ENCODE measurements at places on chromosomes 4 and X.

DNA sequence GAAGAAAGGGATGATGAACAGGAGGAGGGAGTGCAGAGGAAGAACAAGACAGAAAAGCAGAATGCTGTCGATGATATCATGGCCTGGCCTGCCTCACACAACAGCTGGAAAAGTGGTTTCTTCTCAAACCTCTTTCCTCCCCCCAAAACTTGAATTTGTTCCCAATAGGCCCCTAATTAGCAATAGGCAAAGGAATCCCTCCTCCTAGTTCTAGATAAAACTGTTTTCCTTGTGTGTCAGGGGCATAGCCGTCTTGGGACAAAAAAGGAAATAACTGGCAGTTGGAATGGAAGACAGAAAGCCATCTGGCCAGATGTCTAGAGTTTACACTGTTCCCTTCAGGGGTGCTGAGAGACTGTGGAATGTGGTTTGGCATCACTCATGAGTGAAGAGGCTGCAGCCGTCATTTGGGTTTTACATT lies 177.8 kb upstream of the C1QTNF7 start:
- peak; percentile 64 for DNase-seq

GRCh38 chr4:142291299-142292050 lies 554.6 kb downstream of the INPP4B start:
- no peak for DNase-seq

GRCh38 chr4:65839164-65839931 lies 169.1 kb upstream of the EPHA5 start:
- DNase-seq = no peak

- DNase-seq = no peak
Observed at GRCh38 chr4:122824616-122825015, 2.0 kb upstream of the FGF2 start.

DNA sequence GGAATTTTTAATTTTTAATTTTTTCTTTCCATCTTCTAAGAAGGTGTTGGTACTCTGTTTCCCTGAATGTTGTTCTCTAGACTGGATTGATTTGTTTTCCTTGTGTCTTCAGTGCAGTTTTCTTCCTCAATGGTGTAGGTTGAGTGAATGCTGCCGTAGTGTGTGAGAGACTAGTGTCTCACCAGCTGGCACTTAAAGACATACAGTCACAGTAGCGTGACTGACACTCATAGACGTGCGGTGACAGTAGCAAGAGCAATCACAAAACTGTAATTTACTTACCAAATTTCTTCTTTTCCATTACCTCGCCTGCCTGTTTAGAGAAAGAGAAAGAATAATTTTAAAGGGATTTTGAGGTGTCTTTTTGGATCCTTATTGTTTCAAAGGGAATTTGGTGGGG lies 21.4 kb upstream of the PGM2 start:
- no peak for DNase-seq

DNA sequence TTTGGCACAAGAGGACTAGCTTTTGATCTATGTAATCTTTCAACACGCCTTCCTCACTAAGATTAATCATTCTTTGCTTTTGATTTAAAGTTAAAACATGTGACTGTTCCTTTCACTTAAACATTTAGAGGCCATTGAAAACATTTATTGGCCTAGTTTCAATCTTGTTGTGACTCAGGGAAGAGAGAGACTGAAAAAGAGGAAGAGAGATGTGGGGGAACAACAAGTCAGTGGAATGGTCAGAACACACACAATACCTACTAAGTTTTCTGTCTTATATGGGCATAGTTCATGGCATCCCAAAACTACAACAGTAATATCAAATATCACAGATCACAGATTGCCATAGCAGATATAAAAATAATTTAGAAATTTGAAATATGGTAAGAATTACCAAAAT lies 812.9 kb upstream of the AGA start:
- DNase-seq = no peak

- no peak for DNase-seq
Observed at GRCh38 chr4:88006956-88007303, 505 bp upstream of the PKD2 start.

DNA sequence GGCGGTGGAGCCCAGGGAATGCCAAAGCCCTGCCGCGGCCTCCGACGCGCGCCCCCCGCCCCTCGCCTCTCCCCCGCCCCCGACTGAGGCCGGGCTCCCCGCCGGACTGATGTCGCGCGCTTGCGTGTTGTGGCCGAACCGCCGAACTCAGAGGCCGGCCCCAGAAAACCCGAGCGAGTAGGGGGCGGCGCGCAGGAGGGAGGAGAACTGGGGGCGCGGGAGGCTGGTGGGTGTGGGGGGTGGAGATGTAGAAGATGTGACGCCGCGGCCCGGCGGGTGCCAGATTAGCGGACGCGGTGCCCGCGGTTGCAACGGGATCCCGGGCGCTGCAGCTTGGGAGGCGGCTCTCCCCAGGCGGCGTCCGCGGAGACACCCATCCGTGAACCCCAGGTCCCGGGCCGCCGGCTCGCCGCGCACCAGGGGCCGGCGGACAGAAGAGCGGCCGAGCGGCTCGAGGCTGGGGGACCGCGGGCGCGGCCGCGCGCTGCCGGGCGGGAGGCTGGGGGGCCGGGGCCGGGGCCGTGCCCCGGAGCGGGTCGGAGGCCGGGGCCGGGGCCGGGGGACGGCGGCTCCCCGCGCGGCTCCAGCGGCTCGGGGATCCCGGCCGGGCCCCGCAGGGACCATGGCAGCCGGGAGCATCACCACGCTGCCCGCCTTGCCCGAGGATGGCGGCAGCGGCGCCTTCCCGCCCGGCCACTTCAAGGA lies at the start of gene FGF2:
Gene FGF2 (plus strand): TSS at position 279 of the 705 bp plus-strand sequence. CDS start 344 bp downstream, at position 623.
- DNase-seq = peak; percentile 85

GRCh38 chrX:140661643-140662042 lies 47.9 kb upstream of the LINC00632 start:
- peak; percentile 11 for DNase-seq

DNA sequence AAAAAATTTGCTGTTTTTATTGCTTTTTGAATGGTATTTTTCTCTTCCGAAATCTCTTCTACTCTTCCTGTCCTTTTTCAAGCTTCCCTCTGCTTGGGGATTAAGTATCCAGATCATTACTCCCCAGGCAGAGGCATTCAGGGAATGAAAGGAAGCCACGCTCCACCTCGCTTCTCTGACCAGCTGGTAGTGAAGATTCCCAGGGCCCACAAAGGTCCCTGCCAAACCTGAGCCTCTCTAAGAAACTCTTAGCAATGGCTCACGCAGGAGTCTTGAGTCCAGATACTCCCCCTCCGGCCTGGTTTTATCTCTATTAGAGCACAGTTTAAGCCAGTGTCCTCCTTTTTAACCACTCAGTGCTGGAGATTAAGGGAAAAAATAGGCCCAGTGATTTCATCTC lies 51.4 kb upstream of the SOD3 start:
- DNase-seq = peak; percentile 49

DNA sequence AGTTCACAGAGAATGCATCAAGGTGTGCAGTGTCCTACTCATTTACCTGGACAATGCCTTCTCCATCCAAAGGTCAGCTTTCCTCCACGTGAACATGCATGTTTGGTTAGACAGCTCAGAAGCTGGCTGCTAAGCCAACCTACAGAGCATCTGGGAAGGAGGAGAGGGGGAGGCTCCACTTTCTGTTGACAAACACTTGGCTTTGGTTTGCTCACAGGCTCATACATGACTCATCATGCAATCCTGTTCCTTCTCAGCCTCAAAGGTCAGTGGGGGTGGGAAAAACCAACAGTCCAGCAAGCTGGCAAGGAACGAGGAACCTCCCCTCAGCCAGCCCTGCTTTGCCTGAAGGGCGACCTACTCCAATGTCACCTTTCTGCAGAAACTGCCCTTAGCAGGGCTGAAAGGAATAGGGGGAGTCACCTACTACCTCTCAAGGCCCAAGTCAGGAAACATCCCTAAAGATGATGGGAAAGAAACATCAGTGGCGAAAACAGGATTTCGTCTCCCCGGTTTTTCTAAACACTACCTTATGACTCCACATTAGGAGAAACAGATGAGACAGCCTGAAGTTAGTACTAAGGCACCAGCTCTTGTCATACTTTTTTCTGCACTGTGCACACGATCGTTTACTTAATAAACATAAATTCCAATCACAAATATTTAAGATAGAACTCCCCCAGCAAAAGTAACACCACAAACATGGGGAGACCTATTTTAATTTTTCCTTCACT lies 37.9 kb downstream of the RELL1 start:
- DNase-seq = peak; percentile 93

DNA sequence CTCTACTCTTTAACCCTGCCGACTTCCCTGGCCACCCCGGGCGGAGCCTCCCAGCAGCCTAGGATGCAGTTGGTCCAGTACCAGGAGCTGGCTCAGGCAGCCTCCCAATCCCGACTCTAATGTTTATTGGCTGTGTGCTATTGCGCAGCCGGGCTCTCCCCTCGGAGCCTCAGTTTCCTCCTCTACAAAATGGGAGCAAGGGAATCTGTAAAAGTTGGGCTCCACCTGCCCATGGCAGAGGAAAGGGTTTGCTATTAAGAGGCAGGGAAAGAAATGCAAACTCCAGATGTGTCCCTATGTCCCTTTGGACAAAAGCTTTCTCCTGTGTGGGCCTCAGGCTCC lies 140.8 kb upstream of the PJA1 start:
- no peak for DNase-seq

DNA sequence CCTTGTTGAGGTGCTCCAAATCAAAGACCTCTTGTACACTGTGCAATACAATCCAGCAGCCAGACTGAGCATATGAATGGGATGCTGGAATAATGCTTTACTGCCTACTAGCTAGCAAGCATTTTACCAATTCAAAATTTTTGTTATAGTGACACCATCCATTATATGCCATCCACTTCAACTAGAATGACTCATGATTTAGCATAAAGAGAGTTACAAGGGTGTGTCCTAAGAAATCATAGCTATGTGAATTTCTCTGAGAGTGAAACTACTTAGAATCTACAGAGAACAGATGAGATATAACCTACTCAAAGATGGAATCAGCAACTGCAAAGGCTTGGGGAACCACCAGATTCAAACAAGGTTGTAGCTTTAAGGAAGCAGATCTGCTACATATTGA lies 221.9 kb downstream of the LHFPL1 start:
- DNase-seq = no peak

GRCh38 chr4:57303012-57303751 lies 193.0 kb upstream of the IGFBP7 start:
- no peak for DNase-seq

GRCh38 chr4:177706916-177707315 lies 264.7 kb upstream of the AGA start:
- no peak for DNase-seq

DNA sequence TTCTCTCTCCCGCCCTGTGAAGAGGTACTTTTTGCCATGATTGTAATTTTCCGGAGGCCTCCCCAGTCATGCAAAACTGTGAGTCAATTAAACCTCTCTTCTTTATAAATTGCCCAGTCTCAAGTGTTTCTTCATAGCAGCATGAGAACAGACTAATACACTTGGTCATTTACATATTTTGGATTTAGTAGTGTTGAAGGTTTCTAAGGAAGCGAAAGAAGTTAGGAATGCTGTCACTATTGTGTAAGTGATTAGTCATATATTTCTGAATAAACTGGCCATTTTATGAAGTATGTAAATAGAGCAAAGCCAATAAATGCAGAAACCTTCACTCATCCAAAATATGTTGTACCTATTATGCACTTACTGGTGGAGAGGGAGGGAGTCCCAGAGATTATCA lies 34.4 kb upstream of the GK2 start:
- peak; percentile 1 for DNase-seq

DNA sequence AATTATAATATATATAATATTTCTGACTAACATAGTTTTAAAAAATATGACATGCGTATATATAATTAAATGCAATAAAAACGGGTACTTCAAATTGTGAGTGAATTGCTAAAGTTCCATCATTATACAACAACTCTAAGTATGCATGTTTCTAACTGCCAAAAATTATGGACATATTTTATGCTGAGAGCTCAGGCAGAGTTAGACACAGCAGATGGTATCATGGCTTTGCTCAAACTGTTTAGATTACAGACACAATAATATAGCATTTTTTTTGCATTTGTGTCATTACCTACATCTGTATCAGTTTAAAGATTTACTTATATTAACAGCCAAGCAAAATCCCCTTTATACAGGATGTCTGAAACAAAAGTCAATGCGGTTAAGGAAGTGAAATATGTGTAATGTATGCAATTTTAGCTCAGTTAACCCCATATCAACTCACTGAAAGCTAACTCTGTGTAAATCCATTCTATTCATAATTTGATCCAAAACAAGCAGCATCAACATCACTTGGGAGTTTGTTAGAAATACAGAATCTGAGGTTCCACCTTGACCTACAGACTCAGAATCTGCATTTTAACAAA lies 119.1 kb upstream of the CNKSR2 start:
- DNase-seq = no peak

DNA sequence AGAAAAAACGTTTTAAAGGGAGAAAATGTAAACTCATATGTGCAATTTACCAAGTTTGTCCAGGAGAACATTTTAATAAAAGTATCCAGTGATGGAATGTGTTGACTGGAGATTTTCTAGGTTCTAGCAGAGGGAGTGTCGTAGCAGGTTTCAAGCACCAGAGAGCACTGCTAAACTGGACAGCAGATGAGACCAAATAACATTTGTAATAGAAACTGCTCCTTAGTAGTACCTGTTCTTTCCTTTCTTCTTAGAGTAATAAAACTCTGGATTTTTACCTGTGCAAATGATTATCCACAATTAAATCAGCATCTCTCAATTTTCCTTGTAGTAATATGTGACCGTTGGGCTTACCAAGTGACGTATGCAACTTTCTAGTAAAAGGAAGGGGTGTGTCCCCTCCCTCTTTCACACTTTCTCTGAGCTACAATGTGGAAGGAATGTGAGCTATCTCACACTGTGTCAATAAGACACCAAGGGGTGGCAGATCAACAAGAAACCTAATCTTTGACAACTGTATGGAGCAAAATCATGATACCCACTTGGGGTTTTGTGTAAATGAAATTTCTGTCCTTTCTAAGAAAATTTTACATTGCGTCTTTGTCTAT lies 9.5 kb downstream of the HPGDS start:
- DNase-seq = no peak

DNA sequence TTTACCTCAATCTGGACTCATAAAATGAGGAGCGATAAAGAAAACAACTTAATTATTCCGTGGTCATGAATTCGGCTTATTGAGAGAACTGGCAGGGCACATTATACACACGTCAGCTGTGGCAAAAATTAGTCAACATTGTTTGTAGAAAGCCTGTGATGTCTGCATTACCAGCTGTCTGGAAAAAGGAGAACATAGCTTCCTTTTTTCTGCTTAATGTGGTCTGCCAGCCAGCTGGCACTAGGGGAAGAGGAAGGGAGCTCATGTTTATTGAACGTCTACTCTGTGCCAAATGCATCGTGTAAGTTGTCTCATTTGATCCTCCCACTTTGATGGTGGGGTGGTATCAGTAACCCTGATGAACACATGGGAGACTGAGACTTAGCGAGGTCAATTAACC lies 367.6 kb downstream of the ARHGAP24 start:
- DNase-seq = peak; percentile 57

GRCh38 chrX:33923262-33923661 lies 208.9 kb downstream of the FAM47A start:
- no peak for DNase-seq

DNA sequence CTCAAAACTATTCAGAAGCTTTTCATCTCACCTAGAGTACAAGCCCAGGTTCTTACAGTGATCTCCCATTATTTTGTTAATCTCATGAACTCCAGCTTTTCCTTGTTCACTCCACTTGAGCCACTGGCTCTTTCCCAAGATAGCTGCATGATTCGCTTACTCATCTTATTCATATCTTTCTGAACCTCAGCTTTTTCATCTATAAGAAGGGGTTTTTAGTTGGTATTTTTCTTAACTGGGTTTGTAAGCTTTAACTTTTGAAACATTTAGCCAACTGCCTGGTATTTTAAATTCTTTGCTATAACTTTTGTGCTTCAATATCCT lies 24.0 kb downstream of the GIMD1 start:
- peak; percentile 50 for DNase-seq

- no peak for DNase-seq
Observed at GRCh38 chrX:39497702-39498265, 600.0 kb downstream of the BCOR start.
